ENCODE measurements at places on chromosomes 12 and 14.

- no peaks in the 10 kb centered on the region for H3K27me3 ChIP-seq
- peaks cover 6% of the 10 kb centered on the region for H3K4me1 ChIP-seq
- H3K36me3 ChIP-seq = no peaks in the 10 kb centered on the region
- DNase-seq = no peak
- H3K27ac ChIP-seq = peak overlapping the region; percentile 67
Observed at GRCh38 chr14:52551205-52551604, 1.1 kb downstream of the TXNDC16 start.

GRCh38 chr12:14921218-14921617, 17.1 kb downstream of the ERP27 start:
- no peak overlapping the region for H3K27ac ChIP-seq
- no peak overlapping the region for H3K4me3 ChIP-seq
- H3K36me3 ChIP-seq = no peaks in the 10 kb centered on the region
- no peaks in the 10 kb centered on the region for H3K27me3 ChIP-seq
- DNase-seq = no peak

DNA sequence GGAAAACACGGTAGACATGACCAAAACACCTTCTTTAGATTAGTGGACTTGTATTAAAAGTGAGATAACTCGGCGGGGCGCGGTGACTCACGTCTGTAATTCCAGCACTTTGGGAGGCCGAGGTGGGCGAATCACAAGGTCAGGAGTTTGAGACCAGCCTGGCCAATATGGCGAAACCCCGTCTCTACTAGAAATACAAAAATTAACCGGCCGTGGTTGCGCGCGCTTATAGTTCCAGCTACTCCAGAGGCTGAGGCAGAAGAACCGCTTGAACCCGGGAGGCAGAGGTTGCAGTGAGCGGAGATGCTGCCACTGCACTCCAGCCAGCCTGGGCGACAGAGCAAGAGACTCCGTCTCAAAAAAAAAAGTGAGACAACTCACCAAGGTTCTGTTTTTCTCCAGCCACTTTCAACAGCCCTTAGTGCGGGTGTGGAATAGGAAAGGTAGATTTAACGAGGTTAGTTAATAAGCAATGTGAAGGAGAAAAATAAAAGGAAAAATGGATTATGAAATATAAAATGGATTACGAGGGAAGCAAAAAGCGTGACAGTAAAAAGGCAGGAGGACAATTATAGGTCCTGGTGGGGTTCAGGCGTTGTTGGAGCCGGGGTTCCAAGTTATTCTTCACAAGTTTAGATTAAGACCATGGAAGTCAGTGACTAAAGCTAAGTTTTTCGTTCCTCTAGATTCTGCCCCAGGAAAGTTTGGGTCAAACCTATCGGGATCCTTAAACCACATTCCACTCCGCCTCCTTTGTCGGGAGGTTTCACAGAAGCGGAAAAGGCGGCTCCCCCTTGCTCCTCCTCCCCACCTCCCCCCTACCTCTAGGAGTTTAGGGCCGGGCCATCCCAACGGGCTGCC, 534 bp downstream of the PPP2R3C start:
- peak overlapping the region; percentile 53 for H3K4me3 ChIP-seq
- H3K27me3 ChIP-seq = no peaks in the 10 kb centered on the region
- peak; percentile 9 for DNase-seq

- no peaks in the 10 kb centered on the region for H3K27me3 ChIP-seq
- no peaks in the 10 kb centered on the region for H3K36me3 ChIP-seq
- H3K27ac ChIP-seq = no peak overlapping the region
Observed at GRCh38 chr12:40762072-40762471, 69.8 kb downstream of the CNTN1 start.

DNA sequence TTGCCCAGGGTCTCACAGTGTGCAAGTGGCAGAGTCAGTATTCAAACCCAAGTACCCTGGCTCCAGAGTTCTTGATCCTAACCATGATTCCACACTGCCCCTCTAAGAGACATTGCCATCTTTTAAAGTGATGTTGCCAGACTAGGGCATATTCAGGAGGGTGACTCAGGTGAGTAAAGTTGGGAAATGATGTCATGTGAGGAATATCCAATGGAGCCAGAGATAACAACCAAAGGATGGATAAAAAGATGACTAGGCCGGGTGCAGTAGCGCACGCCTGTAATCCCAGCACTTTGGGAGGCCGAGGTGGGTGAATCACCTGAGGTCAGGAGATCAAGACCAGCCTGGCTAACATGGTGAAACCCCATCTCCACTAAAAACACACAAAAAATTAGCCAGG, 85.6 kb downstream of the SMOC1 start:
- no peak for DNase-seq
- no peak overlapping the region for H3K4me3 ChIP-seq
- no peaks in the 10 kb centered on the region for H3K36me3 ChIP-seq
- no peak overlapping the region for H3K27ac ChIP-seq
- no peaks in the 10 kb centered on the region for H3K4me1 ChIP-seq
- no peaks in the 10 kb centered on the region for H3K27me3 ChIP-seq

- no peak for DNase-seq
- no peak overlapping the region for H3K27ac ChIP-seq
- no peaks in the 10 kb centered on the region for H3K36me3 ChIP-seq
- H3K4me1 ChIP-seq = no peaks in the 10 kb centered on the region
Observed at GRCh38 chr14:76196980-76197695, 45.4 kb downstream of the GPATCH2L start.

DNA sequence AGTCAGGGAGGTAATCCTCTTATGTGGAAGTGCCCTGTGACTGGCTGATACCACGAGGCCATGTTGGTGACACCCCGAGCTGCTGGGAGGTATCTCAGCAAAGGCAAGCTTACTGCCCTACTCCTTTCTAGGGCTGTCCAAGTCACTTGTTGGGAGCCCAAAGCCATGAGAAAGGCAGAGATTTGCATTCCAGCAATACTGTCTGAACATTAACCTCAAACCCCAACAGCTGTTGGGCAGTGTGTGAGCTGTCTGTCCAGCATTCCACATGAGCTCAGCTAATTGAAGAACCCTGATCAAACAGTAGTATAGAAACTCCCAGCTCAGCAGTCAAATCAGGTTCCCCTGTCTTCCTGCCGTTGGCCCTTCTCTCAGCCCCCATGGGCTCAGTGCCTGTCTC, 9.2 kb downstream of the ABHD4 start:
- H3K4me1 ChIP-seq = peaks cover 22% of the 10 kb centered on the region
- H3K36me3 ChIP-seq = no peaks in the 10 kb centered on the region
- H3K27me3 ChIP-seq = no peaks in the 10 kb centered on the region
- peak overlapping the region; percentile 82 for H3K27ac ChIP-seq
- H3K4me3 ChIP-seq = no peak overlapping the region

DNA sequence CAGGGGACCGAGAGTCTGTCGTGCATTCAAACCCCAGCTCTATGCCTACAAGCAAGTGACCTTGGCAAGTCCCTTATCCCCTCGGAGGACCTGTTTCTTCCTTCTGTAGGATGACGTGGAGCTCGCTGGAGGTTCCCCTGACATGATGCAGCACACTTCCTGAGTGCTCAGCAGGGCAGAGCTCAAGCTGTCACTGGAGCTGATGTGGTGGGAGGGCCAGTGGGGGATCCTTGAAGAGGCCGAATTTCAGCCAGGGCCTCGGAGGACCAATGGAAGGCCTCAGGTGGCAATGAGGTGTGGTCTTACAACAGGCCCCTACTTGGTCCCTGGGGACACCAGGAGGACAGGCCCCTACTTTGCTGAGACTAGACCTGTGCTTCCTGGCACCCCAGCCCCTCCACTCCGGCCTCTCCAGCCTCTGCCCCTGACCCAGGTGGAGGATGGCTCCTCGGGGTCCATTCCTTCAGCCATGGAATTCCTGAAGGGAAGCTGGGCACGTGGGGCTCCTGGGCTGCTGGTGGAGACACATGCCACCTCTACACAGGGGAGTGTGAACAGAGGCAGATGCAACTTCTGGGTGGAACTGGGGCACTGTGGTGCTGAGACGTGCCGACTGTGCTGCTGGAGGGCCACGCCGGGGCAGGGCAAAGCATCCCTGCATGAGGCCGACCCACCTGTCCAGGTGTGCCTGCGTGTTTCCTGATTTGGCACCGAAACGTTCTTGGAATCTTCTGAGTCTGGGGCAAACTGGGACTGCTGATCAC, 18.7 kb upstream of the KIF26A start:
- H3K27me3 ChIP-seq = peaks cover 18% of the 10 kb centered on the region
- H3K4me1 ChIP-seq = peaks cover 15% of the 10 kb centered on the region
- H3K27ac ChIP-seq = no peak overlapping the region
- no peak overlapping the region for H3K4me3 ChIP-seq

DNA sequence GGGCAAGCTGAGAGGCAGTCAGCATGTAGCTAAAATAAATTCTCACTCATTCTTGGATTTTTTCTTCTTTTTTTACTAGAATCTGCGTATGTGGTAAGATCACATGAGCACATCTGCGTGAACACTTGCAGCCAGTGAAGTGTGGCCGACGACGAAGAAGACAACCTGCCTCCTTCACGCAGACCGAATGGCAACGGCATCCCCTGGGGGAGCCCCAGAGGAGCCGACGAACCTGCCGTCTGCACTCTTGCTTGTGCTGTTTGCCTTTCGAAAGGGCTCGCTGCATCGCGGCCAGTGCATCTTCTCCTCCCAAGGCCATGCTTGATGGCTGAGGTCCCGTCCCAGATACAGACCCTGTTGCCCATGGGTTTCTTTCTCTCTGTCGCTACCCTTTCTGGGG, 113.8 kb downstream of the KCNK10 start:
- H3K27ac ChIP-seq = no peak overlapping the region
- no peak overlapping the region for H3K4me3 ChIP-seq
- no peaks in the 10 kb centered on the region for H3K36me3 ChIP-seq
- no peak for DNase-seq
